ENCODE measurements at places on chromosomes 12 and 14.

- DNase-seq: no peak
Observed at GRCh38 chr14:95480109-95480886, 36.2 kb downstream of the SYNE3 start.

DNA sequence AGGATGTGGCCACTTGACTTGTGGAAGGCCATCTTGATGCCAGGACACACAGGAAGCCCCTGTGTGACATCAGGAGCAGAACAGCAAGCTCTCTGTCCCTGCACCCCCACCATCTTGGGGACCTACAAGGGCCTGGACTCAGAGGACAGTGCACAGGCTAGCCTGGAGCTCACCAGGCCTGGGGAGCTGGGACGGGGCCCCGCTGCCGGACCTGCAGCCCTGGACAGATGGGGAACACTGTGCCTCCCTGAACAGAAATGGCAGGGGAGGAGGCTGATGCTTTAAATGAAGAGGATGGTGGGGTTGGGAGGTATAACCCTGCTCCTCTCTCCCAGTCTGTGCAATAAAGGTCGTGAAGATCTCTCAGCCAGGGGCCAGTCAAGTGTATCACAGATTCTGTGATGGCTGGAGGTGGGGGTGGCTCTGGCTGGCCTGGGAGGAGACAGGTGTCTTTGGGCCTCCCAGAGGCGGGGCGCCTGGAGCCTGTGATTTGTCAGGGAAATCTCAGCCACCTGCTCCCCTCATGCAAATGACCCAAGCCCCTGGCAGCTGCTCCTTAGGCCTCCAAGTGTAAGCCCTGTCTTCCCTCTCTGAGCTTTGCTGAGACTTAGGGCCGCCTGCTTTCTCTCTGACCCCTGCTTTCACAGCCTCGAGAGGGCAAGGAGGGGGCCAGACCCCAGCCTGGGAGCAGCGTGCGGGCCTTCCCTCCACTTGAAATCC is 1.1 kb upstream of the GNB3 start:
- DNase-seq: no peak

- DNase-seq: no peak
Observed at GRCh38 chr12:110670161-110670701, 18.7 kb downstream of the HVCN1 start.

DNA sequence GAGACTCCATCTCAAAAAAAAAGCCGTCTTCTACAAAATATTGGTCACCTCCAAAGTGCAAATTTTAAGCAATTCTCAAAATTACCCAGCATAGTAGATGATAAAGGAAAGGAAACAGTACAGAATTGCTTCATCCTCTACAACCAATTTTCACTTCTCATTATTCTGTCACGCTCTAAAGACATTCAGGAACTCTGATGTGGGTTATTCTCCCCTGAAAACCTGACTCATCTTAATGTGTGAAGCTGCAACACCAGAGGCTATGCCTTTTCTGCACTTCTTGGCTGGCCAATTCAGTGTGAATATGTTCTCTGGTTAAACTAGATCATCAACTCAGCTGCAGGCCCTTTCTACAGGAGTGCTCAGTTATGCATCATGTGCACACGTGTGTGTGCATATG is 11.0 kb downstream of the PTGER2 start:
- DNase-seq: no peak

DNA sequence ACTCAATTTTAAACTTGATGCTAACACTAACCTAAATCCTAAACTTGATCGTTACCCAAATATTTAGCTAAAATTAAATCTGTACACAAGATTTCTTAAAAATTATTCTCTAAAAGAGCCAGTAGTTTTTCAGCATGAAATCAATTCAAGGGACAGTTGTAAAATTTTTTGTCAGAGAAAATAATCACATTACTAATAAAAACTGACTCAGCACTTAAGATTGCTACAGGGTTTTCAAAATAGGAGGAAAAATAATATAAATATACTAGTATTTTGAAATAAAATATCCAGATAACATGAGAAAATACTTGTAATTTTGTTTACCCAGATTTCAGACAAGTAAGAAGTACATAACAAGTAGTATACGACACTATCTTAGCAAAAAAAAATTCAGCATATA is 1268.1 kb upstream of the USP15 start:
- DNase-seq: no peak

DNA sequence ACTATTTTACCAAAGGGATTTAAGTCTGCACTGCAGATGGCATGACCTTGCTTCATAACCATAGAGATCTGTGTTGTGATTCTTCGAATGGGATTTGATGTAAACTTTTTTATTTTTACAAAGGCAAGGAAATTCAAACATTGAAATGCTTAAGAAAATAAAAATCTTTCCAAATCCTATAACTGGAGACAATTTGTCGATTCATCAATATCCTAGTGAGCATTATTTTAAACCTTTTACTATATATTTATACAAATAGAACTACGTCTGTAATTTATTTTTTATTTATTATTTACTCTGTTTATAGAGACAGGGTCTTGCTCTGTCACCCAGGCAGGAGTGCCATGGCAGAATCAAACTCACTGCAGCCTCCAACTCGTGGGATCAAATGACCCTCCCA is 14.3 kb upstream of the SCAF11 start:
- no peak for DNase-seq

Data from stimulated activated CD4-positive, alpha-beta T cell treated with anti-CD3 and anti-CD28 coated beads, Interleukin-1b, Interleukin-23, amount 100 ng/mL, for 1 hour (primary cell).